Stimulated activated CD8-positive, alpha-beta memory T cell treated with anti-CD3 and anti-CD28 coated beads, Interleukin-4, amount 100 ng/mL, for 24 hours (primary cell): ENCODE measurements at places on chromosomes 4 and X.

- no peak for DNase-seq
Observed at GRCh38 chr4:112564706-112565270, 48.8 kb upstream of the NEUROG2 start.

DNA sequence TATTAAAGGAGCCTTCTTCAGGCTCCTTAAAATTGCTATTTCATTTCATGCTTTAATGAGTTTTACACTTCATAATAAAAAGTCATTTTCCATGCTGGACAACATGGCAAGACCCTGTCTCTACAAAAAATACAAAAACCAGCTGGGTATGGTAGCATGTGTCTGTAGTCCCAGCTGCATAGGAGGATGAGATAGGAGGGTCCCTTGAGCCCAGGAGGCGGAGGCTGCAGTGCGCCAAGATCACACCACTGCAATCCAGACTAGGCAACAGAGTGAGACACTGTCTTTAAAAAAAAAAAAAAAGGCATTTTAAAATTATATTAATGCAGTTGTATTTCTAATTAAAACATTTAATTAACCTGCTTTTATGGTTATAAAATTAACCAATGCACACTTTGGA lies 49.2 kb downstream of the PDS5A start:
- no peak for DNase-seq

DNA sequence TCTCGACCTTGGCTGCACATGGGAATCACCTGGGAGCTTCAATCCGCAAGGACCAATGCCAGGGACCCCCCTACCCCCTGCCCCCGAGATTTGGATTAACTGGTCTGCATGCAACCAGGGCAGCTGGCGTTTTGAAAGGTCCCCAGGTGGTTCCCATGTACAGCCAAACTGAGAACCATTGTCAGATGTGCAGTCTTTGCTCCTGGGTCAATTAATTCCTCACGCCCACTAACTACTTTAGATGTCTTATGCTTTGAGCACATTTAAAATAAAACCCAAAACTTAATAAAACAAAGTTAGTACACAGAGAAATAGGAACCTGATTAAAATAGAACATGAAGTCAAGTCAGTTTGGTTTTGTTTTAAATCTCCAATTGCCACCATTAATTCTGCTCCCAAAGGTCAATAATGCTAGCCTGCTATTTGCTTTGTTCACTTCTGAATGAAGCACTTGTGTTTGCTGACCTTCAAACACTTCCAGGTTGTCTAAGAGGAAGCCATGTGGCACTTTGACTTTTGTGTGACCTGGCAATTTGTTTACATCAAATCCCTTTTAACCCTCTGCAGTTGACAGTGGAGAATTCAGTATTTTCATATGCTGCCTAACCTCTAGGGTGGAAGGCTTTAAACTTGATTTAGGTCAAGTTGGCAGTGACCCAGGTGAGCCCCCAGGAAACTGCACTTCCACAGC lies 27.2 kb upstream of the TMSB4X start:
- no peak for DNase-seq

DNA sequence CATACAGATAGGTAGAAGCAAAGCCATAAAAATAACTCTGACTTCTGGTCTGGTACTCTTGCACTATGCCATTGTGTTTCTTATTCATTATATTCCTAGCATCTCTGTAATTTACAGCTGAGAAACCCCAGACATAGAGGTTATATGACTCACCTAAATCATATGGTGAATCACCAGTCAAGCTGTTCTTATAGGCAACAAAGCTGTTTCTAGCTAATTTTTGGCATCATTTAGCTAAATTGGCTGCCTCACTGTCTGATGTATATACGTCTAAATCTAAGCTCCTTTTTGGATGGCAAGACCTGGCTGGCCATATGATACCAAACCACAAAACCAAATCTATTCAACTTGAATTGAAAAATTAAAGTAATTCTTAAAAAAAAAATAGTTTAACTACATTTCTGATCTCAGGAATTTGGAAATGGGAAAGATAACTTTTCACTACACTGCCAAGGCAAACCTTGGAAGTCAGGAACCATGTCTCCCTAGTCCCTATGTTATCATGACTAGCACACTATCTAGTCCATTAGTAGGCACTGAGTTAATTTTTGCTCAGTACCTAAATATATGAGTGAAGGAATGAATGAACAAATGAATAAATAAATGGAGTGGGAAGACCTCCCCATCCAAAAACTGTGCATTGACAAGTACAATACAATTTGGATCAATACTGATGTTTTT lies 41.3 kb upstream of the STAG2 start:
- no peak for DNase-seq

DNA sequence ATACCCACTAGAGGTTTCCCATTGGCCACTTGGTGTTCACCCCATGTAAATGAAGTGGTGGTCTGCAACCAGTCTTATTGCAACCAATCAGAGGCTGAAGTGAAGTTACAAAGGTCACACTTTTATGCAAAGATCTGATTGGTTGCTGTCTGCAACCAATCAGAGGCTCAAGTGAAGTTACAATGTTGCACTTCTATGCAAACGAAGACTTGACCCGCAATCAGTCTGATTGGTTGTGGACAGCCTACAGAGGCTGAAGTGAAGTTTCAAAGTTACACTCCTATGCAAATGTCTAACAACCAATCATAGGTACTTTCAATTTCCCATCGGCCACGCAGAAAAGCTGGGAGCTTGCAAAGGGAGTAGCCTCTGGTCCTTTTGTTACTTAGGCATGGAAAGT lies 22.3 kb upstream of the XPNPEP2 start:
- DNase-seq = no peak

DNA sequence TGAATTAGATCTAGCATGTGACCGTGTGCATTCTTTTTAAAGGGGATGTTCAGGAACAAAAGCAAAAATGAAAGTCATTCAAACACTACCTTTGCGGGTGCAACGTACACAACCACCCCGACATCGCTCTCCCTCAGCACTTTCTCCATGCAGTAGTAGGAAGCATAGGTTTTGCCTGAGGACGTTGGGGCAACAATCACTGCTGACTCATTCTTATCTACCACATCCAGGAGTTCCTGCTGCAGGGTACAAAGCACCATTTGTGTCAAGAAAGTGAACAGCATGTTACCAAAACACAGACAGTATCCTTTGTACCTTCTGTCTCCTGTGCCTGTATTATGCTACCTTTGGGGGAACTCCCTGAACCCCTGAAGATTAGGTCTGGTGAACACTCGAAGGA lies 58.6 kb downstream of the DDX60L start:
- no peak for DNase-seq

GRCh38 chr4:65193985-65194384 lies 476.3 kb downstream of the EPHA5 start:
- DNase-seq = no peak

DNA sequence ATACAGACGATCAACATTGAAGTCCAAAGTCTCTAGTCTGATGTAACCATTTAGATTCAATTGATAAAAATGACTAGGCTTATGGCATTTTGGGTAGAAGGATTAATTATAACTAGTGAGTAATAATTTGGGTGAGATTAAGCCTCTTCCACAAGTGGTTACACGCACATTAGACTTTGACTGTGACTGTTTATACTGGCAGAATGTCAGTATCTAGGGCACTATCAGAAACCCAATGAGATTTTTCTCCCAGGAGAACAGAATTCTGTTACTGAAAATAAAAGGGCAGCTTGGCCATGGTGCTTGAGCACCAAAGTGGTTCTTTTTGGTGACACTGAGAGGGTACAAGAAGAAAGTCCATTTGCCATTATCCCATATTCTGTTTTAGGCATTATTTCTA lies 3.3 kb downstream of the PLS3 start:
- no peak for DNase-seq

DNA sequence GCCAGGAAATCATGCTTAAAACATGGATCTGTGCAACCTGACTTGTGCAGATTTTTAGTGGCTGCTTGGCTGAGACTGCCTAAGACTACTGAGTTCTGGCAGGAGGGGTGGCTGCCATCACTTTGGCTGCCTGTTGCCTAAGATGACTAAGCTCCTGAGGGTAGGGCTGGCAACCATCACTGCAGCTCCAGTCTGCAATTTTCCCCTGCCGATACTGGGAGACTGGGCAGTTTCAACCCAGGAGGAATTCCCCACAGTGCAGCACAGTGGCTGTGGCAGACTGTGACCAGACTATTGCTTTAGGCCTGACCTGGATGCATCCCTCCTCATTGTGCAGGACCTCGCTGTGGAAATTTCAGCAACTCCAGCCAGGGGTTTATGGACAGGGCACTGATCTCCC lies 544.9 kb downstream of the ANKRD50 start:
- no peak for DNase-seq

DNA sequence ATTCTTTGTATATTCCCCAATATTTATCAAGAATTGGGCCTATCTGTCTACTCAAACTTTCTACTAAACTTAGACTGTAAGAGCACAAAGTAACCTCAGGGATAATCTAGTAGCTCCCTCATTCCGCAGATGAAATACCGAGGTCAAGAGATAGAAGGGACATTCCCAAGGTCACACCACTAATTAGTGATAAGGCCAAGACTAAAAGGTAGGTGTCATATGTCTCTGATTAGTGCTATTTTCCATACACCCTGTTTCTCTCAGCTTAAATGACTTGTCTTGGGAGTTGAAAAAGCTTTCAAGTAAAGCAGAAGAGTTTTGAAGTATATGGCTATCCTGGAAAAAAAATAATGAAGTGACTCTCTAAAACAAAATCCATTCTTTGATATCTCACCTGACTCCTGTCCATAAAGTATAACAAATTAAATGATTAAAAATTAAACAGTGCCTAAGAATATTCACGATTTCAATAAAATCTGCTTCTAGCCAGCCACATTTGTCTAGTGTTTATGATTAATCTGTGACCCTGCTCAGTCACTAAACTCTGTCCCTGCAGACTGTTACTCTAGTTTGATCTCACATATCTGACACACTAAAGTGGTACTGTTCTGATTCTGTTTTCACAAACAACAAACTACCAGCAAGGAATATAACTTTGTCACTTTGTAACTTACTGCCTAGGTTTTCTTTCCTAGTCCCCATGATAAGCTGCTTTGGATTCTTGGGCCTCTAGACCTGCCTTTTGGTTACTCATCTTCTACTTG lies 10.3 kb downstream of the GPR174 start:
- DNase-seq = no peak

DNA sequence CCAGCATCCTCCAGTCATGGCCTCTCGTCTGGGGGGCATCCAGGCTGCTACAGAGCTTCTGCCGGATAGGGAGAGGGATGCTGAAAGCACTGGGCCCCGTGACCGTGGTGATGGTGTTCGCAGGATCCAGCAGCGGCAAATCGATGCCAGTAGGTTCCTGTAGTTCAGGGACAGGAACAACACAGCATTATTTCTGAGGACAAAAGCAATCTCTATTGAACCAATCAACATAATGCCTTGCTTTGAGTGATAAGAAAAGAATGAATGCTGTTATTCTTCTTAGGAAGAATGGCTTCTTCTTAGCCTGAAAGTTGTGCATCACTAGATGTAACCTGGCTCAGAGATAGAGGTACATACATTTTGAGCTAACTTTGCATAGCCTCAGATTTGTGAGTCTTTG lies 378.6 kb downstream of the UNC5C start:
- no peak for DNase-seq

DNA sequence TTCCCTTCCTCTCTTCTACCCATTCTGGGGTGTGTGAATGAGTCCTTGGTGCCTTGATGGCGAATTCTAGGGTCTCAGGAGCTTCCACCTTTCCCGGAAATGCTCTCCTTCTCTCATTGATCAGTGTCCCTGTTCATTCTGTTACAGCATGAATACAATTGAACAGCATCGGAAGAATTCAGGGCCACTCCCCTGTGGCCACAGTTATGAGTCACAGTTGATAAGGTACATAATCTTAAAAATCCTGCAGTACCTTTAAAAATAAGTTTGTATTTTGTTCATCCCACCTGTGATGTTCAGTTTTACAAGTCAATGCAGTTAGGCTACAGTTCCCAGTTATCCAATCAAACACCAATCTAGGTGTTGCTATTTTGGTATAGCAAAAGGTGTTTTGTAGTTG lies 47.3 kb upstream of the FAM9A start:
- no peak for DNase-seq

- no peak for DNase-seq
Observed at GRCh38 chr4:144591401-144591800, 54.6 kb upstream of the HHIP start.

GRCh38 chr4:5749568-5749967 lies 38.6 kb downstream of the EVC start:
- DNase-seq = no peak

GRCh38 chr4:172489861-172490260 lies 676.7 kb downstream of the GALNTL6 start:
- no peak for DNase-seq

GRCh38 chr4:183142571-183143550 lies 43.8 kb downstream of the WWC2 start:
- DNase-seq = no peak

- DNase-seq = no peak
Observed at GRCh38 chrX:67351411-67351810, 192.4 kb upstream of the AR start.

- no peak for DNase-seq
Observed at GRCh38 chr4:156117743-156118142, 164.1 kb upstream of the CTSO start.

- no peak for DNase-seq
Observed at GRCh38 chrX:105664243-105664642, 158.1 kb upstream of the NRK start.

GRCh38 chrX:39158801-39159657 lies 357.8 kb downstream of the MID1IP1 start:
- DNase-seq = no peak

DNA sequence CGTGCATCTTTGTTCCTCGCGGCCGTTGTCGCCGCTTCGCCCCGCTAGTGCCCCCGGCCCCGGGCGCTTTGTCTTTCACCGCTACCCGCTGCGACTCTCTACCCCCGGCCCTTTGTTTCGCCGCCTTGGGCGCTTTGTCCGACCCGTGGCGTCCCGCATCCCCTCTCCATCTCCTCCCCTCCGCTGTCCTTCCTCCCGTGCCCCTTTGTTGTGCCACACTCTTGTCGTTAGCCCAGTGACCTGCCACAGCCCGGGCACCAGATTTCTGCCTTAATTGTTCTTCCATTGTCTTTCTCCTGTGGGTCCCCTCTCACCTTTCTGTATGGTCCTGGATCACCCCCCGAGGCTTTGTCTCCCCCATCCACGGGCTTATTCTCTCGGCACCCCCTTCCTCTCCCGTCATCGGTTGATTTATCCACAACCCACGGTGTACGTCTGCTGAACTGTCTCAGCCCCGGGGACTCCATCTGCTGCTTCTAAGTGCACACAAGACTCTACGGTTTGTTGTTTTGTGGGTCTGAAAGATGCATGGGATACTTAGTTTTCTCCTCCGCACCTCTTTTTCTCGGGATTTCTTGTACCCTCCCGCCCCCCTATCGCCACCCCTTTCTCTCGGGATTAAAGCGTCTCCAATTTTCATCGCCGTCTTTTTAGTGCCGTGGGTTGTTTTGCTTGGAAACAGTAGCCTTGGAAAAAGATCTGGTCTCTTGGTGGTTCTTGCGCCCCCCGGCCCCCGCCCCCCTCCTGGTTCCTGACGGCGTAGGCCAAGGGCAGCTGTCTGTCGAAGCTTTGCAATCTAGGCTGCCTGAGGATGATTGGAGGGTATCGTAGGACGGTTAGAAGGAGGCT lies 783 bp downstream of the RBPJ start:
- peak; percentile 10 for DNase-seq

GRCh38 chr4:138341739-138342415 lies 99.7 kb upstream of the SLC7A11 start:
- no peak for DNase-seq

- DNase-seq = no peak
Observed at GRCh38 chr4:150683775-150684350, 101.9 kb downstream of the MAB21L2 start.
